Foreskin melanocyte (primary cell): ENCODE measurements at places on chromosomes 2 and 18.

GRCh38 chr2:189486237-189486770 is 45.0 kb downstream of the WDR75 start:
- no peak for DNase-seq

- no peak for DNase-seq
Observed at GRCh38 chr2:61214171-61214570, 52.2 kb downstream of the C2orf74 start.

DNA sequence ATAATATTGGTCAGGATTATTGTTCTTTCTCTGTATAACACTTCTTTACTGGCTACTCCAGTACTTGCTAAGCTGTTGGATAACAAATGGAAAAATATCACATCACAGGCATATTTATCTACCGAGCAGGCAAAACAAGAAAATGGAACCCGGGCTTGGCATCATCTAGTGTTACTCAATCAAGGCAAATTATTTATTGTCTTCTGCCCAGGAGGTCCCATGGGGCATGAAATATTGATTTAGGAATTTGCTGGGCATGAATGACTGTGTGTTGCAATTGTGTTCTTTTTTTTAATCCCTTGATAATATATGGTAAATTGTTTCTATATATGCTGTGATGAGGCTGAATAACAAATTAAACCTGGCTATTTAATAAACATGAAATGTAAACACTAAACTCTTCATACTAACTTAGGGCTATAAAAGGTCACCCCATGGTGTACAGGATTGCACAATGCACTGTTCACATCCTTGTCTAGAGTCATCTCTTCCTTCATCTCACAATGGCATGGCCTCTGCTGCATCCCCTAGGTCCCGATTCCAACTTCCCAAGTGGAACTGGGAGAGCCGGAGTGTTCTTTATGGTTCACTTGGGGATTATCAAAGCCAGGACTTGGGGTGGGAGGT is 2.2 kb upstream of the PARD3B start:
- DNase-seq: no peak

- DNase-seq: peak; percentile 61
Observed at GRCh38 chr2:134727385-134727784, 8.6 kb upstream of the TMEM163 start.

DNA sequence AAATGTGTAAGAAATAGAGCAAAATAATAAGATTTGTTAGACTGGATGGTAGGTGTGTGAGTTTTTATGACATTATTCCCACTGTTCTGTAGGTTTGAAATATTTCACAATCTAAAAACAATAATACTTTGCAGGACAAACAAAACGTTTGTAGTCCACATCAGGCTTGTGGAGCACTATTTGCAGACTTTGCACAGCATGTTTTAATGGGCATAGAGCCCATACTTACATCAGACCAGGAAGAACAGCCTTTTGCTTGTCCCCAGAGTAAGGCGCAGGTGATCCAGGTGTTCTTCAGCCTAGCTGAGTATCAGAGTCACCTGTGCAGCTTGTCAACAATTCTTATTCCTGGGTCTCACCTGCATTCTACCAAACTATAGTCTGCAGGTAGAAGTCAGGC is 9.1 kb upstream of the STK39 start:
- DNase-seq: no peak

DNA sequence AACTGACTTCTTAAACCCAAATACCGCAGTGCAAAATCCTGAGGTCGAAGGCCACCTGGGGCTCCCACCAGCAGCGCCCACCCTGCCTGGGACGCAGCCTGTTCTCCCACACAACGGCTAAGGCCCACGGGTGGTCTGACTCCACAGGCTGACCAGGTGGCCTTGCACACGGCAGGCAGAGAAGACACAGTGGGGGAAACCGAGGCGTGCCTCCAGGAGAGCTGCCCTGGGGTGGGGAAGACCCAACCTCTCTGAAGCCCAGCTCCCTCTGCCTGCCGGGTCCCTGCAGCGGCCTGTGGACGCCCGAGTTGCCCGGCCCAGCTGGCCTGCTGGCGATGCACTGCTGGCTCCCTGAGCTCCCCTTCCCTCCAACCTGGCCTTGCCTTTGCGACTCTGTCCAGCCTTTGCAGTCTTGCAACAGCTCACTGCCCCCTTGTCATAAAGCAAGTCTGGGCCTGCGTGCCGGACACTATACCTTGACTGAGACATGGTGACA is 9.7 kb upstream of the SEMA4C start:
- DNase-seq: no peak

DNA sequence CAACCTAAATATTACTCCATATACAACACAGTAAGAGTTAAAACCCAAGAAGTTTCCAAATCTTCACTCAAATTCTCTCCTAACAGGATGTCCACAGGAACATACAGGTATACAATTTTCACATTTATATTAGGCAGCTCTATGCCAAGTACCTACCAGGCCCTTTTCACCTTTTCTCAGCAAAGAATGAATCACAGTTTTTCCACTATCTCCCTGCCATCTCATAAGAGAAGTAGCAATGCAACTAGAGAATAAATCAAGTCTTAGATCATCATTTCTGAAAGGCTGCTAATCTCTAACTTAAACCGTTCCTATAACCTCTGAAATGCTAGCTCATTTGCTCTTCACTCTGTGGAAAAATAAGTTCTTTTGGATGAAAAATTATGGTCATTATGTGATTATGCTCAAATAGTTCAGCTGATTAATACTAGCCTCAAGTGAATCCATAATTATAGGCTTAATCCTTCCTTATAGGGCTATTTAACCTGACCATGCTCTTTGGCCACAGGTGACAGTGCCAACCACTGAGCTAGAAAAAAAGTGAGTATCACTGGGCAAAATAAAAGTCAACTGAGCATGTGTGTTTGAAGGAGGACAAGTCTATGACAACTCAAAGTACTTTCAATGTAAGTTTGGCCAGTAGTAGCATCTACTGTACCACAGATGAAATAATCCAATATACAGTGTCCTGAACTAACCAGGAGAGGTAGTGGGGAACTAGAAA is 79.7 kb downstream of the COBLL1 start:
- no peak for DNase-seq

DNA sequence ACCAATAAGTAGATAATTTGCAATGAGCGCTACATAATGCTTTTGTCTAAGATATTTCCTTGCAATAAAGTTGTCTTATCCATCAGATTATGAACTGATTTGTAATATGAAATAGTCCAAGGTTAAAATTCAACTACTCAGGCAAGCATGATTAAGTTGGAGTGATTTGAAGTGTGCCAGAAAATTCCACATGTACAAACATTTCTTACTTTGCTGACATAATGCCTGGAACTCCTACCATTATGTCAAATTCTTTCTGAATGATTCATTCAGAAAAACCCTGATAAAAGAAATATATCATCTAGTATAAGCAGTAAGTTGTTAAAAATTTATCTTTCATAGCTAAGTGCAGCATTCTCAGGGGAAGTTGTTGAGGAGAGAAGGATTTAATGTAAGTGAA is 87.3 kb downstream of the CBLN2 start:
- DNase-seq: no peak

DNA sequence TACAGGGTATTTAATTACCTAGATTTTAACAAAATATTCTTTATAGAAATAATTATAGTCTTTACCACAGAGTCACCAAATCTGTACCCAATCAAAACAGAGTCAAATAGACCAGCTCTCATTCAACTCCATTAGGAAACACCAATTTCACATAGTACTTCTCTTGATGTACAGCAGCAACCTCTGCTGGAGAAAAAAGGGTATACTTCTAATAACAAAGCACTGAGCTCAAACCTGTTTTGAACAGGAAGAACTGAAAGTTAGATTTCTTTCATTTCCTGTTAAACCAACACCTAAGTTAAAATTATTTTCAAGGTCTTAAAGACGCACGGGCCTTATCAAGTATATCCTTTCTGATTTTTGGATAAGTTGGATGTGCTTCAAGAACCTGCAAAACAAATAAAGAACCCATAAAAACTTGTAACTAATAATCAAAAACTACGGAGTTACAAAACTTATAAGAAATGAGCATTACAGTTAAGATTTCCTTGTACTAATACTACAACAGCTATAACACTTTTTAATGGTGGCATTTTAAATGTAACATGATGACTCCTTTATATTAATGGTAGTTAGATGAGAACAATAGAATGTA is 79.0 kb downstream of the TTC21B start:
- peak; percentile 54 for DNase-seq

GRCh38 chr2:33335516-33335915 is 140.9 kb upstream of the RASGRP3 start:
- DNase-seq: no peak

DNA sequence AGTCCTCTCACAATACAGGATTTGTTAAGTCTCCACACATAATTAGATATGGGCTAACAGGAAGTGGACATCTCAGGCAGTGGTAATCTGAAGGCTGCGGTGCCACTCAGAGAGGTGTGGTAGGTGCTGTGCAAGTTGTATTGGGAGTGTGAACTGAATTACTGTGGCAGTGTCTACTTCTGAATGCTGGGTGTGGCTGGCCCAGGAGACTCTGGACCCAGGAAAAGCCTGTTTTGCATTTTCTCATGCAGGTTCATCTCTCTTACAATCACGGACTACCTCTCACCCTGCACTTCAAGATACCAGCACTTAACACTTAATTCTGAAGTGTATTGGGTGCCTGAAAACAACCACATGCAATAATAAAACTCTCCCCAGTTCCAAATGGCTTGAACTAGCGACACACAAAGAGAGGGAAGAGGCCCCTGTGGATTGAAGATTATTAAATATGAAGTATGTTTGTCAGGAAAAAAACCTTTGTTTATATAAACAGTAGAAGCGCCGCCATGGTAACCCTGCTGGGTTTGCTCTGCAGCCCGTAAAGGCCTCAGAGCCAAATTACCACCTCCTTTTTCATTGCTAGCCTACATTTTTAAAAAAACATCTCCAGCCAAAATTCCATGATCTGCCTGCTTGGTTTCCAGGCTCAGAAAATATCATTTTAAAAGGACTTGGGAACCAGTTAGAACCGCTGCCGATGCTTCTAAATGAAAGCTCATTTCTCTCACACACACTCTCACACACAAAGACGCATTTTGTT is 77.5 kb downstream of the GFPT1 start:
- peak; percentile 40 for DNase-seq

DNA sequence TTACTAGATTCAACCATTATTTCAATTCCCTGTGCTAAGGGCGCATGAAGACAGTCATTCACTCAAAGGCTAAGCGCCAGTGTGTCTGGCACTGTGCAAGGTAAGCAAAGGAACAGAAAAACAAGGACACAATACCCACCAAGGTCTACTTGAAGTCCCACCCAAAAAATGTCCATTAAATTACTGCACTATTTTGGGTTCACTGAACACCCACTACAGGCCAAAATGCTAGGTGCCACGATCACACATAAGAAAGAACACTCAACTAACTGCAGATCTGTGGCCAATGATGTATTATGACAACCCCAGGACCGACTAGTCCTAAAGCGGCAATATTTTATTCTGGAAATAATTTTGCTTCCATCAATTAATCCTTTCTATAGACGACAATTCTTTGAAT is 1.8 kb downstream of the TMEM131 start:
- no peak for DNase-seq

DNA sequence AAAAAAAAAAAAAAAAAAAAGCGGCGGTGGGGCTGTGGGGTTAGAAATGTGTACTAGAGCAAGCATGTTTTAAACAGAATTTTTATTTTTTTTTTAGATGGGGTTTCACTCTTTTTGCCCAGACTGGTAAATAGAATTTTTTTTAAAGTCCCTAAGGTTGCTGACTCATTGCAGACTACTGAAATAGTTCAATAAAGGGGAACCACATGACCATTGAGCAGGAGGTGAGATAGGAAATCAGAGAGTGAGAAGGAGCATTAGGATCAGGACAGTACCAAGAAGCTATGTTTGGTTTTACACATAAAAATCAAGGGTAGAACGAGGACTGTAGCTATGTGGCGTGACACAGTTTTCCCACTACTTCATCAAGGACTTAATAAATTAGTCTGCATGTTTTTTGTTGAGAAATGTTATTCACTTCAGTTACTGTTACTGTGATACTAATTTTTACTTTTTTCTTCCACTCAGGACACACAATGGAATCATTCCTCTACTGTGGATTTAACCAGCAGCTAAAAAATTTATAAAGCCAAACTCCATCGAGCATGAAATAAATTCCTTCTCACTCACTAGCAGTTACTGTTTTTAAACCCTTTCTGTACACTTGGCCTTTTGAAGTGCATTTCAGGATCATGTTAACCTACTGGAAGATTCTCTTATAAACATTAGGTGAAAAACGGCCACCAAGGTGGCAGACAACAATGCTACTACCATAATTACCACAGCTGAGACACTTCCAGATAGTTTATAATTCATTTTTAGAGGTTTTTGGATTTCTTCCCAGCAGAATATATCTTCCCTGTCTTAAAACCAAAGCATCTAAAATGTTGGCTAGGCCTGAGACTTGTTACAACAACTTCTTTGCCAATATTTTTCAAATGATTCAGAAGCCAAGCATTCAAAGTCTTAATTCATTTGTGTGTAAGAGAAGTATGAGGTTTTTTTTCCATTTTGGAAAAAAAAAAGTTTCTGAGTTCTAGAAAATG is 33.2 kb downstream of the LAMA1 start:
- DNase-seq: no peak

DNA sequence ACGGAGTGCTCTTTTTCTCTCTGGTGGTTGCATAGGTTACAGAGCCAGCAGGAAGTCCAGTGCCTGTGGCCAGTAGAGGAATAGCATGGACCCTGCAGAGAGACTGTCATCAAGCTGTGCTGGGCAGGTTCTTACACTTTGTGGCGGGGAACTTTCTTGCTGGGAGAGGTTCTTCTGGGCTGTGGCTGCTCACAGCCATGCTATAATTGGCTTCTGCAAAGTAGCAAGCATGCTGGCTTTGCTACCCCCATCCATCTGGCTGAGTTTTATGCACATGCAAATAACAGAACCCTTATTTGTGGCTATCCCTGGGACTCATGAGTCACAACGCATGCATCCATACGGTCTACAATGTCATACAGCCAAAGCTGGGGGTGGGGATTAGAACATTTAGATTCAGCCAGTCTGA is 68.9 kb downstream of the PLCL1 start:
- DNase-seq: peak; percentile 62

- DNase-seq: no peak
Observed at GRCh38 chr18:8607776-8608742, 1.2 kb upstream of the RAB12 start.

GRCh38 chr2:28291811-28292440 is 100.7 kb upstream of the FOSL2 start:
- DNase-seq: no peak

DNA sequence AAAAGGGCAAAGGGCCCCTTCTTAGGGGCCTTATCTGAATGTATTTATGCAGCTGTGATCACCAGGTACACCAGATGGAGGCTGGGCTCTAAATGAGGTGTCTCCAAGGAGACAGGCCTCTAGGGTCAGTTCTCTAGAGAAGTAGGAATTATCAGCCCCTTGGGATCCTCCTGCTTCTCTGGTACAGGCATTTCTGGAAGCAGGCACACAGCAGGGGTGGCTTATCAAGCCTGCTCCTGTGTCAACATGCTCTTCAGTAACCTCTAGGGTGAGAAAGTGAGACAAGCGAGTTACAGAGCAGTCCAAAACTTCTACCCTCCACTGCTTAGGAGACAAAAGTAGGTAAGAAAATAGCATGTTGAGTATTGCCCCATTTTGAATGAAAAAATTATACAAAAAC is 13.8 kb downstream of the TPGS2 start:
- DNase-seq: no peak

GRCh38 chr18:27861539-27861938 is 315.4 kb downstream of the CDH2 start:
- no peak for DNase-seq
